ENCODE measurements at places on chromosomes 11 and 22.

GRCh38 chr11:47136327-47136726 is 40.4 kb downstream of the ARFGAP2 start:
- DNase-seq, result no peak

DNA sequence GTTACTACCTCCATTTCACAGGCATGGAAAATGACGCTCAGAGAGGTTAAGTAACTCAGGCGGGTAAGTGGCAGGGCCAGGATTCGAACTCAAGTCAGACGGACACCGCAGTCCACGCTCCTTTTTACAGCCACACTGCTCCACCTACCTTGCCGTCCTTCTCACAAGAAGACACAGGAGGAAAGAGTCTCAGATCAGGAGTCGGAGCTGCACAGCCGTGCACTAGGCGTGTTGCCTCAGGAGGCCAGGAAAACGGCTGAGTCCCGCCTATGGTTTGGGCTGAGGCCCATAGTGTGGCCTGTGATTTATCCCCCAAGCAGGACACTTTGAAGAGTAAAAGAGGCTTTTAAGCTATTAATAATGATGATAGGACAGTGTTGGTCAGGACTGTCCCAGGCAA is 44.7 kb upstream of the CD5 start:
- no peak for DNase-seq

- DNase-seq, result no peak
Measured at GRCh38 chr22:24205438-24206195, 24.3 kb downstream of the SUSD2 start.

DNA sequence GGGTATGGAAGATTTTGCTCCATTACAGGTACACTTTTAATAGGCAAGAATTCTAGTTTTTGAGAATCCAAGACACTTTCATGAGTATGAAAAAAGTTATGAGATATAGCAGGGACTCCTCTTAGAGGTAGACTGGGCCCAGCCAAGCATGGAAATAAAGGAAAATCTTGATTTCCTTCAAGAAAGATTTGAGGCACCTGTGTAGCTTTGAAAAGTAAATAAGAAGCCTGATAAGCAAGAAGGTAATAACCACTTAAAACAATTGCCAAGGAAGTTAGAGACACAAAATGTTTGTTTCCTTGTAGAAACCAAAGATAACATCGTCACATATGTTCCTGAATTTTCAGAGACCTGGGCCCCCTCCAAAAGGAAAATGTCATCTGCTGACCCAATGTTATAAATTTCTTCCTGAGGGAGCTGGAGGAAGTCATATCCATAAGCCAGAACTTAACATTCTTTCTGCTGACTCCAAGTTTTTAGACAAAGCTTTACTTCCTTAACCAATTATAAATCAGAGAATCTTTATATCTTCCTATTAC is 314.5 kb upstream of the ANO3 start:
- no peak for DNase-seq

- DNase-seq, result no peak
Measured at GRCh38 chr11:131626788-131627187, 256.4 kb downstream of the NTM start.

Measured in left hindlimb (tissue), 1 donor.